CD4-positive, alpha-beta T cell treated with Interleukin-12 subunit alpha and Interleukin-12 subunit beta, for 1 hour (primary cell): ENCODE measurements at places on chromosomes 16 and 17.

GRCh38 chr16:12629271-12629670 is 174.4 kb downstream of the CPPED1 start:
- no peak for DNase-seq

GRCh38 chr17:12917399-12917798 is 100.4 kb downstream of the ELAC2 start:
- no peak for DNase-seq

DNA sequence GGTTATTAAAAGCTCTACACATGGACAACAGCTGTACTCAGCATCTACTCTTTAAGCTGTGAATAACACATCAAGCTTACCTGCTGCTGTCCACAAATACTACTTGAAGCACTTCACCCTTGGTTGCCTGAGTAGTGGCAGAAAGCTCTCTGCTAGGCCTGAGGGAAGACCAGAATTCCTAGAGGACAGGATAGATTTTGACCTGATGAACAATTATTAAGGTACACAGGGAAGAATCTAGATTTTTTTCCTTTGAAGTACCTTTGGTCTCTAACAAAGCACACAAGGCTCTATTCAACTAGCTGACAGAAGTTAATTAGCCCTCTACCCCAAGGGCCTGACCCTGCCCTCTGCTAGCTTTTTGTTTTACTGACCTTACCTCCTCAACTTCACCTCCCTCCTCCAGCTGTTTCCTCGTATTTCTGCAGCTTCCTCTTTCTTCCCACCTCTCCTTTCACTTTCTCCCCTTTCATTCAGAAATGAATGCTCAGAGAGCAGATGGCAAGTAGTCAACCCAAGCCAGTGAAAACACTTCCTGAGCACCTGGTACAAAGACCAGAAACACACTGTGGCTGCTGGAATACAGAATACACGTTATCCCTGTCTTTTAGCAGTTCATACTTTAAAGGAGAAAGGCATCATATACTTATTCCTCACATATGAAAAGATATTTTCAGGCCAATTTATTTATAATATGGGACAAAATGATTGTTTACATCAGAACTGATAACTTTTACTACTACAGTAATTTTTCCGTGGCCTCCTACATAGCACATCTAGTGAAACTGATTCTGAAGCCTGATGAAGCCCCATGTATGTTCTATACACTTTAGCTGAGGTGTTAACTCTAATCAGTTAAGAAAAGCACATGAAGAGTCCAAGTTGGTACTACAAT is 5.7 kb upstream of the VEZF1 start:
- no peak for DNase-seq

DNA sequence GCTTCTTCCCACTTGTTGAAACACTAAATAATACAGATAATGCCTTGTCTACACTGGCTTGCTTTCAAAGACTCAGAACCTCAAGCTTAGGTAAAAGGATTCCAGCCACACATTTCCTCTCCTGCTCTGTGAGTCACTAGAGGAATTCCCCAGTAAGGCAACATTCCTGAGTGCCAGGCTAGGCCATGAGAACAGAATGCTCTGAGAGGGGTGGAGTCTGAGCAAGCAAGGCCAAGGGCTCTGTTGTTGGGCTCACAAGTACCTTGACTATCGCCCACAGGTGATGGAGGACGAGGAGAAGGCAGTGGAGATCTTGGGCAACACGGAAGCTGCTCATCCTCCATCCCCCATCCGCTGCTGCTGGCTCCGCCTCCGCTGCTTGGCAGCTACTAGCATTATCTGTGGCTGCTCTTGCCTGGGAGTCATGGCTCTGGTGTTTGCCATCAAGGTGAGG is 6.7 kb upstream of the PHKG2 start:
- no peak for DNase-seq

- no peak for DNase-seq
These were observed 11.9 kb upstream of the SLC38A10 start for GRCh38 chr17:81306898-81307510.

- DNase-seq: peak; percentile 40
These were observed 46.5 kb upstream of the CPNE2 start for GRCh38 chr16:57045694-57046381.

DNA sequence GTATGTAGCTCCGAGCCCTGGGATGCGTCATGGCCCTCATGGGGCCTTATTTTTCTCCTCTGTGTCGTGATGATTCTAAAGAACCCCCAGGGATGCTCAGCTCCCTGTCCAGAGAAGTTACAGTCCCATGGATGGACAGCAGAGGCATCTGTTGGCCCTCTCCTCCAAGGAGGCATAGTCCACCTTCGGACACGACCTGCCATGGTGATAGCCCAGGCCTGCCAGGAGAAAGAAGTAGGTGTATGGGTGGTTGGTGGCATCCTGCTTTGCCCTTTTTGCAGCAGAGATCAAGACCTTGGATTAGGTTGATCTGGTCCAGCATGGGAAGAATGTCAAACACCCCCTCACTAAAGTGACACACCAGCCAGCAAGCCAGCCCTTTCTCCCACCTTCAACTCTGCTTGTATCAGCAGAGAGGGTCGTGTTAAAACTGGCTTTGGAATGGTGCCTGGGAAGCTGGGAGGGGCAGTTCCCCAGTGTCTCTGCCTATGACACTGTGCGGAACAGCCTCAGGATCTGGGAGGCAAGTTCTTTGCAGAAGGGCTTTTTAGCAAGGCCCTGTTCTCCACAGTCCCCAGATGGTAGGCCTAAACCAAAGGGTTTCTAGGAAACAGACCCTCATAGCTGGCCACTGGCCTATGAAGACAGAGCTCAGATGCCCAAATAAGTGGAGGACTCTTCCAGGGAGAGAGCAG is 259.9 kb upstream of the RPL38 start:
- no peak for DNase-seq

- no peak for DNase-seq
These were observed 64.4 kb upstream of the LRRC37A3 start for GRCh38 chr17:64983708-64984107.

DNA sequence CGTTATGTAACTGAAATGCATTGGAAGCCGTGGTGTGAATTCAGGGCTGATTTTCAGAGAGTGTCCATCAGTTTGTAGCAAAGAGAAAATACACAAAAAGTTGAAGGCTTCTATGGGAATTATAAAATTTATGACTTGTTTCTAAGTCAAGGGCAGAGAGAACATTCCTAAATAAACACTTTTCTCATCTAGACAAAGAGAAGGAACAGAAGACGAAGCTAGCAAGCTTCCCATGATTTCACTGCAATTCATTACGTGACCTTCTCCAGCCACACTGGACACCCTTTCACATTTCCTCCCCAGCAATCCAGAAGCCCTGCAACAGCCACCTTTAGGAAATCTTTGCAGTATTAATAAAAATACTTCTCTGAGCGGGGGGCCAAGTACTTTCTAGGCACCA is 67.8 kb downstream of the TMEM100 start:
- no peak for DNase-seq

GRCh38 chr17:49990921-49991320 is 4.1 kb downstream of the DLX3 start:
- no peak for DNase-seq

GRCh38 chr17:10177131-10177912 is 21.1 kb downstream of the GAS7 start:
- DNase-seq: no peak
